Activated CD4-positive, alpha-beta T cell treated with anti-CD3 and anti-CD28 coated beads, Interleukin-2, amount 50 U/mL, for 1 hour (primary cell): ENCODE measurements at places on chromosomes 7 and 10.
A peak's percentile ranks its signal among the peaks of the same experiment; 100 is the strongest.

DNA sequence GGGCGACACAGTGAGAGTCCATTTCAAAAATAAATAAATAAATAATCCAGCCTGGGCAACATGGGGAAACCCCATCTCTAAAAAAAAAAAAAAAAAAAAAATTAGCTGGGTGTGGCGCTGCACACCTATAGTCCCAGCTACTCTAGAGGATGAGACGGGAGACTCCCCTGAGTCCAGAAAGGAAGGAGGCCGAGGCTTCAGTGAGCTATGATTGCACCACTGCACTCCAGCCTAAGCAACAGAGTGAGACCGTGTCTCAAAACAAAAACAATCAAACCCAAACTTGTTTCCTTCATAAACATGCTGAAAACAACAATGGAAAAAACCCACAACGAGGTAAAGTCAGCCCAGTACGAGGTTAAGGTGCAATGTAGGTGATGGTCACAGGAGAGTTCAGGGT is 1.2 kb downstream of the COX19 start:
- DNase-seq = no peak

DNA sequence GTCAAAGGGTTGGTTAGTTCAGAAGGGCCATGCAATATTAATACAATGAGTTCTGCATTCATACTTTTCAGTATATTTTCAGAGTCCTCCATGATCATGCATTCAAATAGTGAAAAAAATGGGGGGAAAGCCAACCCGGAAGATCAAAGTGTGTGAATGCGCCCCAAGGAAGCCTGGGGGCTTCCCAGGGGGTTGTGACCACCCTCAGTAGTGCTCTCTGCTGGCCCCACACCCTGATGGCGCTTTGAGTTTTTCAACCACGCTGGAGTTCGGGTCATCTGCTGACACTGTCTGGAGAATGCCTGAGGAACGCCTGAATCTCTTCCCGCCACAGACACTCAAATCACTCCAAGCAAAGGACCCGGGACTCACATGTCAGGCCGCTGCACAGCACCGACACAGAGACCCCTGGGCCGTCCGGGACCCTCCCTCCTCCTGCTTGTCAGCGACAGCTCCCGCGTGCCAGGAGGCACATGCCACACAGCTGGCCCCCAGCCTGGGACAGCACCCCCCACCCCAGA is 1.0 kb downstream of the TNS3 start:
- DNase-seq = no peak

DNA sequence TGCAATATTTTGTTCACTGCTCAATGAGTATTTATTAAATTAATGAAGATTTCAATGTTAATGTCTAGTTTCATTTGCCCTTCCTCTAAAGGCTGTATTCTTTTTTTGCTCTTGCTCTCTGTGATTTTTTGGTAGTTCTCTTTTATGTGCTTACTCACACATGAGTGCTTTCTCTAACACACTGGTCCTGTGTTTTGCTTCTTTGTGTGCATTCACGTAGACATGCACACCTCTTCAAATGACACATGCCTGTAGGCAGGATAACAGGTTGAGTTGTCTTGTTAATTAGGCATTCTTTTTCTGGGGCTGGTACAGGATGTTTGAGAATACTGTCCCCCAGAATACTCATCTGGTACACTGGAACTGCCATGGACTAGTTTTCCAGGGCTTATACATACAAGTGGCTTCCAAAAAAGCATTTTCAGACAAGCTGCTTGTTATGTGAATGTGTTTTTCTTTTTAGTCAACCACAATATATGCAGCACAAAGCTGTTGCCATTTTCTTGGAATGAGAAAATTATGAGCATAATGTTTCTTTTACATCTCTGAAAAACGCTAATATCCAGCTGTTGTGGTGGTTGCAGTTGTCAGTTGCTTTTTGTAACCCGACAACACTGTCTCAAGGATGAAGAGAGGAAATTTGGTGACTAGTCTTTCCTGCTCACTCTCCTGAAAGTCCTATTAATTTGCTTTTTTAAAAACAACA is 416.4 kb downstream of the AUTS2 start:
- no peak for DNase-seq

DNA sequence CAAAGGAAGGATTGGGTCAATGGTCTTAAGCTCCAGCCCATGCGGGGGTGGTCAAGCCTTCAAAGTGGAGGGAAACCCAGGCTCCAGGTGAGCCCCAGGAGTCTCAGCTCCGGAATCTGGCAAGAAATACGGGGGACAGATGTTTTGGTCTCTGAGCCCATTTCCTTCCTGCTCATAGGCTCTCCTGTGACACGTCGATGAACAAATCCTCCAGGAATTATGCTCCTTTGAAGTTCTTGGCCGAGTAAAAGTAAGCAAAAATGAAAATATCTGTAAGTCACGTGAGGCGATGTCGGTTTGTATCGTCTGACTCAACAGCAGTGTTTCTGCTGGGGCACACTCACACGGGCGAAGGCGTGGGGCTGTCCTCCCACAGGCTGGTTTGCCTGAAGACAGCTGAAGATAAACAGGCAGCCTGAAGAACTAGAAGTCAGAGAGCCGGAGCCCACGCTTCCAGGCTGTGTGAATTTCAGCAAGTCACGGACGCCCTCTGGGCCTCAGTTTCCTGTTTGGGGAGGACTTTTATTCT is 52.6 kb upstream of the SMNDC1 start:
- peak; percentile 58 for DNase-seq

GRCh38 chr7:120320218-120320961 is 47.4 kb downstream of the KCND2 start:
- DNase-seq = no peak

DNA sequence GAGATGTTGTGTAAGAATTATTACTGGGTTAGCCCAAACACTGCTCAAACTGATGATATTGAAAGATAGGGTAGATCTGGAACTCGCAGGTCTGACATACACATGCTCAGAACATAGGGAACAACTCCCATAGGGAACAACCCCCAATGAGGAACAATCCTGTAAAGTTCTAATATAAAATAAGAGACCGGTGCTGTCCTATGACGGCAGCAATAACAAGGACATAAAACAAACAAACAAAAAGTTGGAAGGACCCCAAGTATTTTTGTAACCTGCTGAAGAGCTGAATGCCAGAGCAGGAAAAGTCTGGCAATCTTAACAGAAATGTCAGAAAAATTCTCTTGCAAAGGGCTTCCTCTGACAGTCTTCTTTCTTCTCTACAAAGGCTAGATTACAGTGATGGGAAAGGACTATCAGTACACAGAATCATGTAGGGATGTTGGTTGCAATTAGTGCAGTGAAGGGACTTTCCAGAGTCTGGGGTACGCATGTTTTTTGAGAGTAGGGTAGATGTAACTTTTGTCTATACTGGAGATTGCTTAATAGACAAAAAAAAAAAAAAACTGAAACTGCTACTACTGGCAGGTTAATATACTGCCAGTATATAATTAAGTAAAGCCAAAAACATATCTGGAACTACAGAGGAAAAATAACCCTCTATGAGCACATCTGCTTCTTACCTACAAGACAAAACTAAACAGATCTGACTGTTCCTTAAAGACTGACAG is 35.5 kb downstream of the IDE start:
- no peak for DNase-seq

GRCh38 chr7:101162551-101163278 is 2.7 kb downstream of the VGF start:
- no peak for DNase-seq

- no peak for DNase-seq
Measured at GRCh38 chr10:18699849-18700840, 40.9 kb downstream of the ARL5B start.

DNA sequence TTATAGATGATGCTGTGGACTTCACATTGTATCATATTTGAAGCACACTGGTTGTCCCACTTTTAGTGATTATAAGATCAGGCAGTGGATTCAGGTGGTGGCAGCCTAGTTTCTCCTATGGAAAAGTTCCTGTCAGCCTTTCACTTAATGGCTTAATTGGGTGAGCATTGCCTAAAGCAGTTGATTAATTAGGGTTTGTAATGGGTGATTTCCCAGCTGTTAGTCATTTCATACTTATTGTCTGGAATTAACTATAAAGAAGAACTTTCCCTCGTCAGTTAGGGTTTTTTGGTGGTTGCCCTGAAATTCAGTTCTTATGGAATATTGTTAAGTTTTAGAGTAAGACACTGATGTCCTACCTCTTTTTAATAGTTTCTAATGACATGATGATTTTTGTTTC is 78.8 kb downstream of the SLC25A40 start:
- no peak for DNase-seq

- DNase-seq = no peak
Measured at GRCh38 chr10:130989670-130990232, 321.8 kb downstream of the TCERG1L start.

DNA sequence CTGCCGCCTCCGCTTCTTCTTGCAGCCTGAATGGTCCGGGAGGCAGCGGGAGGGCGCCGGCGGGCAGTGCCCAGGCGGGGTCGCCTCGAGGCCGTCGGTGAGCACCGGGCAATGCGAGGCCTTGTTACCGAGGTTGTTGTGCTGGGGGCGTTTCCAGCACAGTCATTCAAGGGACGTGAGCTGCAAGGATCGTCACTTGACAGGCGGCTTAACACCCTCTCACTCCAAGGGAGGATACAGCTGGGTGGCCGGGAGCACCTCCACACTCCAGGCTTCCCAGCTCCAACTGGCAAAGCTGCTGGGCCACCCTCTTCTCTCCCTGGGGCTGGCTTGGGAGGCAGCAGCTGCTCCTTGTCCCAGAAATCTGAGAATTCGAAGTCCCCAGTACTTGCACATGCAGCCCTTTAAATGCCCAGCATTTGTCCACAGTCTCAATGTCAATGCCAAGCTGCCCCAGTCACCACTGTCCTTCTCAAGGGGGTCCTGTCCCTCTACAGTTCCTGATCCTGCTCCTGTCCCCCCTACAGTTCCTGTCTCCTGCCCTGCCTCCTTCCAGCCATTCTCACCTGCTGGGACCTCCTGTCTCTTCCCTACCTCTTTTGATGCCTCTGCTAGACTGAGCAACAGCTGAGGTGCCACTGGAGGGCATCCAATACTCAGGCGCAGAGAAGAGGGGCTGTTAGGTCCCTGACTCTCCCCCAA is 4.4 kb upstream of the HOXA11 start:
- DNase-seq = no peak

DNA sequence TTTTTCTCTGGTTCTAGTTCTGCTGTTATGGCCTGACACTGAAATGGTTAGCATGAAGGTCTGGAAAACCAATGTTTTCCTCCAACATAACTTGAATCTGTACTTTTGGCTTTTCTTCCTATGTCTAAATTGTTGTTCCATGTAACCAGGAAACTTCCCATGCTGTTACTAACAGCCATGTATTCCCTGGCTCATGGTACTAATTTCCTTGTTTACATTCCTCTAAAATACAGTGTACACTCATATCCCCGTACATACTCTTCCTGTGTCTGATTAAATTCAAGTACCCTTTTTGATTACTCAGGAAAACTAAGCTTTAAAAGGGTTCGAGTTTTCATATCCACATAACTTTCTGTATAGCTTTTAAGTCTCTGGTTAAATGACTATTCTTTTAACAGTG is 12.3 kb upstream of the ACSM6 start:
- no peak for DNase-seq

GRCh38 chr10:24206926-24207325 is 2.0 kb upstream of the KIAA1217 start:
- DNase-seq = no peak

DNA sequence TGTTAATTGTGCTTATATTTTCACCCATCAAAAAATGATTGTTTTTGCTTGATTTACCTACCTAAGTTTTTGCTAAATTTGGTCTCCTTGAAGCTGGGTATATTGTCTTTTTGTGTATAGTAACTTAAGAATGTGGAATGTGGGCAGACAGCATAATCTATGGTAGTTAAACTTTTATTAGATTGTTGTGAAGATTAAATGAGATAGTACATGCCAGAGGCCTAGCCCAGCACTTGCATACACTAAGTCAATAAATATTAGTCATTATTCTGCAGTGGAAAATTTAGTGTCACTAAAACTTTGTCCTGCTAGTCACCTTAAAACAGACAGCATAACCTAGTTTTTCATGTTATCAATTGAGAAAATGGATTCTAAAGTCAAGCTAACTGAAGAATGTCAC is 19.3 kb upstream of the RPA3 start:
- no peak for DNase-seq

GRCh38 chr7:69840248-69840647 is 242.0 kb downstream of the AUTS2 start:
- DNase-seq = no peak
